ENCODE measurements at places on chromosomes 2 and 18. TPM values are rescaled to one million over a fixed set of nuclear protein-coding genes. Genes with fewer than 3 reads are reported as not detected.

Gene FAM237A
- total RNA-seq, result not detected

Gene TDRD15
- total RNA-seq, result not detected

Gene TRABD2A
- total RNA-seq, result 0.56 TPM

GRCh38 chr18:43175257-43175656 lies 59.8 kb upstream of the RIT2 start:
- no peak for DNase-seq

DNA sequence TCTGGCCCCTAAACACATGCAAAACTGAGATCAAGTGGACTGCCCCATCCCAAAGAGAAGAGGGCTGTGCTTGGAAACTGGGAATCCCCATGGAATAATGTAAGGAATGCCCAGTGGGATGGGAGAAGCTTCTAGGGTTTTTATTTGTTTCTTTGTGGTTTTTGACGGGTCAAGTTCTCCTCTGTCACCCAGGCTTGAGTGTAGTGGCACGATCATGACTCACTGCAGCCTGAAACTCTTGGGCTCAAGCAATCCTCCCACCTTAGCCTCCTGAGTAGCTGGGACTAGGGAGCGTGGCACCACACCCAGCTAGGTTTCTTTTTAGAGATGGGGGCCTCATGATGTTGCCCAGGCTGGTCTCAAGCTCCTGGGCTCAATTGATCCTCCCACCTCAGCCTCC lies 101.7 kb upstream of the ZSWIM2 start:
- DNase-seq, result no peak
